Stimulated activated CD4-positive, alpha-beta T cell treated with anti-CD3 and anti-CD28 coated beads, Interleukin-1b, Interleukin-23, amount 100 ng/mL, for 1 hour (primary cell): ENCODE measurements at places on chromosomes 3 and 15.

GRCh38 chr3:161800985-161801559 lies 304.5 kb downstream of the OTOL1 start:
- DNase-seq, result no peak

DNA sequence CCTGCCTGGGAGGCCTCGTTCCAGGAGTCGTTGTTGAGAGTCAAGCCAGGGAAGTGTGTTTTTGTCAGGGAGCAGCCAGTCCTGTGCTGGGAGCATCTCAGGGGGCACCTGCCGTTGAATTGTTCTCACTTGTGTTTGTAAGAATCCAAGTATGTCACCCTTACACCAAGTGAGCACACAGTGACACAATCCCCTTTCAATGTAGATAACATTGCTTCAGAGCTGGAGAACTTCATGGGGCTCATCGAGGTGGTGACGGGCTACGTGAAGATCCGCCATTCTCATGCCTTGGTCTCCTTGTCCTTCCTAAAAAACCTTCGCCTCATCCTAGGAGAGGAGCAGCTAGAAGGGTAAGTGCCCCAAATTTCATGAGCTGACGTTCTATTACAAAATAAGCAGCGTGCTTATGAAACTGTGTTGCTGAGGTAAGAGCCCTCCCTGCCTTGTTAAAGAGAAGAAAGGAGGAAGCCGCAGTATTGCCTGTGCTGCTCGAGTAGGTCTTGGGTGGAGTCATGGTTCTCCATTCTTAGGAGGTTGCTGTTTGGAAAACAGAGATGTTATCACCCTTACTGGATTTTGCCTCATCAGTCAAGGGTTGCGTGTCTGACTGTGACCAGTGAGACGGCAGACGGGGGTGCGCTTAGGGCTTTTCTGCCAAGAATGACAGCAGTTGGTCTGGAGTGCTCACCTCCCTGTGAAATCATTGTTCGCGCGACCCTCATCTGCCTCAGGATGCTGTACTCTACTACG lies 108.1 kb downstream of the PGPEP1L start:
- DNase-seq, result no peak

DNA sequence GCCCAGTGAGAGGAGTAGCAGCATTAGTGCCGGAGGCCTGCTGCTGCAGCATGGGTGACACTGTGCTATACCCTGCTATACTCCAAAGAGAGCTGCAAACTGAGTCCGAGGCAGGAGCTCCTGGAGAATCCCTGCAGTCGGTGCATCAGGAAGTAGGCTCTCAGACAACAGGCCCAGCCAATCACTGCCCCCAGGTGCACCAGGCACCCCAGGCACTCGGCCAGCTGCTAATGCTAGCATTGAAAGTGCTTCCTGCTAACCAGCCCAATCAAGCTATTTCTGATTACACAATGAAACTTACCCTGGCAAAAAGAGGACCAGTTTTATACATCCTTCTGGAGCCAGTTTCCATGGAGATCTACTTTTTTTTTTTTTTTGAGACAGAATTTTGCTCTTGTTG lies 45.6 kb upstream of the IREB2 start:
- no peak for DNase-seq

GRCh38 chr15:89780601-89781000 lies 4.5 kb downstream of the MESP2 start:
- no peak for DNase-seq

GRCh38 chr3:141914311-141914710 lies 37.9 kb downstream of the ATP1B3 start:
- no peak for DNase-seq

DNA sequence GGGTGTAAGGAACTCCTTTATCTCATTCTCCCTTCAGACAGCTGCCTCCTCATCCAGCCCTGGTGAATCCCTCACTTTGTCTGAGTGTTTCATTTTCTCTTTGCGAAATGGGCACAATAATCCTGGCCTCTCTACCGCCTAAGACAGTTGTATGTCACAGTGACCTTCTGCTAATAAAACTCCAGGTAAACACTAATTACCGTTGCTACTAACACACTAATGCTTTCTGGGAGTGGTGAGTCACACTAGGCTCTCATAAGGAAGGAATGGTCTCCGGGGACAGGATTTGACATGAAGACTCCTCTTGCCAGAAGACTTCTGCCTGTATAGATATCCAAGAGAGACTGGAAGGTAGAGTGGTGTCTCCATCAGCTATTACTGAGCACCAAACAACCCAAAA lies 71.7 kb upstream of the SNRK start:
- DNase-seq, result no peak

- DNase-seq, result no peak
Observed at GRCh38 chr3:170359178-170359704, 1.7 kb downstream of the SKIL start.

GRCh38 chr3:53353202-53353601 lies 5.9 kb upstream of the DCP1A start:
- DNase-seq, result no peak

- no peak for DNase-seq
Observed at GRCh38 chr3:105809208-105809888, 59.5 kb downstream of the CBLB start.

GRCh38 chr3:150253622-150254021 lies 154.5 kb upstream of the TSC22D2 start:
- no peak for DNase-seq

- no peak for DNase-seq
Observed at GRCh38 chr15:63035253-63035652, 7.3 kb upstream of the TPM1 start.

- no peak for DNase-seq
Observed at GRCh38 chr3:154224366-154224765, 99.9 kb downstream of the DHX36 start.

DNA sequence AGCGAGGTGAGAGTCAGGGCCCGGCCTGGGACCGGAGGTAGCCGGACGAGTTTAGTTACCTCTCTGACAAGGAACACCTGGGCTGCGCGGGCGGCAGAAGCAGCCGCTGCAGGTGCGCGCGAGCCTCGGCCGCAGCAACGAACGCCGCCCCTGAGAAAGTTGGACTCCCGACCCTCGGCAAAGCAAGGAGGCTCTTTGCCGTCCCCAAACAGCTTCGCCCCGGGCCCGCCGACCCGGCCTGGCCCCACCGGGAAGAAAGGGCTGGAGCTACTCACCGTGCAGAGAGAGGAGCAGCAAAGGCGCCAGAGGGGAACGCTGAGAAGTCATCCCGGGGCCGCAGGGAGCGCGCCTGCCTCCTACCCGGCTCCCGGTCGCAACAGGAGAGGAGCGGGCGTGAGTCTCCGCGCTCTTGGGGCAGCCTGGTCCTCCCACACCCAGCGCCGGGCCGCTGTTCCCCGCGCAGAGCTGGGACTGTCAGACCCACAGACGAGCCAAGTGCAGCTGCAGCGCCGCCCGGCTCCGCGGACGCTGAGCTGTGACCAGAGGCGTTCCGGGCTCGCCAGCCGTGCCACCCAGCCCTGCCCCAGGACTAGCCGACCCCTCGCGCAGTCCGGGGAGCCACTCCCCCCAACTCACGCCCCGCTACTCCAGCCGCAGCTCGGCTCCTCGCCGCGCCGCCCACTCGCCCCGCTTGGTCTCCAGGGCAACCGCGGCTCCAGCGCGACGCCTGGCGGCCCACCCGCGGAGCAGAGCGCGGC lies at the start of gene IGSF11:
Gene IGSF11 (minus strand): TSS at position 591 of the 758 bp plus-strand sequence. CDS start 264 bp downstream, at position 327.
- peak; percentile 61 for DNase-seq

- no peak for DNase-seq
Observed at GRCh38 chr15:66880380-66881155, 178.5 kb downstream of the SMAD6 start.

DNA sequence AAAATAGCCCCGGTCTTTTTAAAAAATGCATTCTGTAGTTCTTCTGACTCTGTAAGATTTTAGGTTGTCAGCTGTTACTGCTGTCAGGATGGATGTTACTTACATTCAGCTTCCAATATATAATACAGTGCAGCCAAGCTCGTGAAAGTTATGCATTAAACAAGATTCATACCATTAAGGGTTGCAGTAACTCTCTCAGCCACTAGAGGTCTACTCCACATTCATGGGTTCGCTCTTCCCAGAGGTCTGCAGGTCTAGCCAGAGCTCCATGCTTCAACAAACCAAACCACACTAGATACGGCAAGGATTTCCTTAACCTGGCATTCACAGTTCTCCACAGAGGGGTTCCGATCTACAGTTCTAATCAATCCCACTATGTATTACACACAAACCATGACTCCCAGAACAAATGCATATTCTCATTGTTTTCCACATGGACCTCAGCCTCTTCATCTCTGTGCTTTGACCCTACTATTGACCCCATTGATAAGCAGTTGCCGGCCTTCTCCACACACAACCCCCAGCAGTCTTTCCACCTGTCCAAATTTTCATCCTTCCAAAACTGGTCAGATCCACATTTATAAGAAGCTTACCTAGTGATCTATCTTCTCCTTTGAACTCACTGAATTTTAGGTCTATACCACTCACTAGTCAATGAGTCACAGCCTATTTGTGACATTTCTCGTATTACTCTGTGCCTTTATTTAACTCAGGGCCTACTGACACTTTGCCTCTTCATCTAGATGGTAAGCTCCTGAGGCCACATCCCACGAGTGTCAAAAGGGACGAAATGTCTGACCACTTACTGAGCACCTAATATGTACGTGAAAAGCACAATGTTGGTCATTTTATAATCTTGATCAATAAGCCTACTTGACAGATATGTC lies 33.7 kb downstream of the RORA start:
- DNase-seq, result no peak

- no peak for DNase-seq
Observed at GRCh38 chr15:90001683-90002427, 731 bp downstream of the ZNF710 start.

GRCh38 chr3:61300006-61300380 lies 48.7 kb upstream of the FHIT start:
- DNase-seq, result no peak

DNA sequence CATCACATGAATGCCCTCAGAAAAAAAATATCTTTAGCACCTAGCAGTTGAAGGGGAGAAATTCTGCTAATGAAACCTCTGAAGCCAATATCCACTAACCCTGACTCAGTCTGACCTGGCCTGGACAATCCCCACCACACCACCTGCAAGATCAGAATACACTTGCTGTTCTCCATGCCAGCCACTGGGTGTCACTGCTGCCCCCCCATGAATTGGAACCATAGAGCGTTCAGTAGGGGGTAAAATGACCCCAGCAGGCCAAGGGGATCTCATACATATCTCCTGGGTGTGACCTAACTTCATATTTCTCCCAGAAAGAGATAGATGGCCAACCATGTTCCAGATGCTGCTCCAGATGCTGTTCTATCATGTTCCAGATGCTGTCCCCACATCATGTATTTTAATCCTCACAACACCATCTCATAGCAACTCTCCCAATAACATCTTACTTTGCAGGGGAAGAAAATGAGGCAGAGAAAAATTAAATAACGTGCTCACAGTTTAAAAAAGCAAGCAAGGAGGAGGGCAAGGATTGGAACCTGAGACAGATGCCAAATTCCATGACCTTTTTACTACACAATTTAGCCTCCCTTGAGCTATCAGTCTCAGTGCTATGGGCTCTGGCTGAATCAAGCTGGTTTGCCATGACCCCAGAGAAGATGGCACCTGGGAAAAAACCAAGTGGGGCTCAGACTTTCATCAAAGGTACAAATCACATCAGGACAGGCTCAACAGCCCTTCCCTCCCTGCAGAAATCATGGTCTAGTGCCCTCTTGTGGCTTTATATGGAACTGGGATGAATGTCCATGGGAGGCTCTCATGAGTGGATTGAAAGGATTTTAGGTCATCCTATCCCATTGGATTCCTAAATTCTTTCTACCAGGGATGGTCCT lies 12.4 kb downstream of the NTRK3 start:
- no peak for DNase-seq

DNA sequence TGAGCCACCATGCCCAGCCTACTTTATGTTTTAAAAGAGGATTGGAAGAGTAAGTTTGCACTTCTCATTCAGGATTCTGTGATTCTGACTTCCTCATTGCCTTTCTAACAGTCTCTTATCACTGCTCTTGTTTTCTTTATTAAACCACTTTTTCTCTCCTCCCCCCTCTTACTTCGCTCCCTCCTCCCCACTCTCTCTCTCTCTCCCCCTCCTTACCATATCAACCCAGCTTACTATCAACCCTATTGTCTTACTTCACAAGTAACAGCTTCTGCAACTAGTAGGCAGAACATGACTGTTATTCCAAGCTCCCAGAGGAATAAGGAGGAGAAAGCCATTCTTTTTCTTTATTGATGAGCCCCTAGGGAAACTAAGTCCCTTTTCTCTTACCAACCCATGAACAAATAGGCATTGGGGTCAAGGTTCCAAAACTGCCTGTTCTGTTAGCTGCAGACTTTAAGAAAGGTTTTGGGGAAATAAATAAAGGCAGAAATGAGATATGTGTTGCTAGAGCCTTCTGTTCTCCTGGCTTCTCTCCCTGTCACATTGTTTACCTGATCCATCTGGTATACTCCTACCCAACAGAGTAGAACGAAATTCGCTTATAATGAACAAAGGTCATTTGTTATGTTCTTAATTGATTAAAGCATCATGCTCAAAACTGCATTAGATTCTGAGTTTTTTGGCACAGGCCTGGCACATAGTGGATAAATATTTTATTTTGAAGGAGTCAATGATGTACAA lies 56.4 kb upstream of the RASGRP1 start:
- DNase-seq, result no peak

DNA sequence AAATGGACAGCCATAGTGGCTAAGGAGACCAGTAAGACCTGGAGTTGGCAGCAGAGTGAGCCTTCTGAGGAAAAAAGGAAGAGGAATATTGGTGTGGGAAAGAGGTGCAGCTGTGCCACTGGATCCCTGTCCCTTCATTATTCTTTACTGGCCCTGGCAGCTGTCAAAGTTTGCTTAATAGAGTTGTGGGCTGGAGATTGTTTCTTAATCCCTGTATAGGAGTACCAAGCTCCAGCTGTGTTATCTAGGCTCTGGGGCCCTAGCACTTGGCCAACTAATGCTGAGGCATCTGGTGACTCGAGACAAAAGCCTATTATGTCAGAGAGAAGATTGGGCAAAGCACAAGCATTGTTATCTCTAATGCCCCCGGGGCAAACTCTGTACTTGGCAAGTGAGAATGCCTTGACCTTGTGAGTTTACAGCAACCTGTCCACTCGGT lies 61.4 kb downstream of the ZNF609 start:
- no peak for DNase-seq

GRCh38 chr3:183038221-183038620 lies 57.9 kb upstream of the DCUN1D1 start:
- no peak for DNase-seq

DNA sequence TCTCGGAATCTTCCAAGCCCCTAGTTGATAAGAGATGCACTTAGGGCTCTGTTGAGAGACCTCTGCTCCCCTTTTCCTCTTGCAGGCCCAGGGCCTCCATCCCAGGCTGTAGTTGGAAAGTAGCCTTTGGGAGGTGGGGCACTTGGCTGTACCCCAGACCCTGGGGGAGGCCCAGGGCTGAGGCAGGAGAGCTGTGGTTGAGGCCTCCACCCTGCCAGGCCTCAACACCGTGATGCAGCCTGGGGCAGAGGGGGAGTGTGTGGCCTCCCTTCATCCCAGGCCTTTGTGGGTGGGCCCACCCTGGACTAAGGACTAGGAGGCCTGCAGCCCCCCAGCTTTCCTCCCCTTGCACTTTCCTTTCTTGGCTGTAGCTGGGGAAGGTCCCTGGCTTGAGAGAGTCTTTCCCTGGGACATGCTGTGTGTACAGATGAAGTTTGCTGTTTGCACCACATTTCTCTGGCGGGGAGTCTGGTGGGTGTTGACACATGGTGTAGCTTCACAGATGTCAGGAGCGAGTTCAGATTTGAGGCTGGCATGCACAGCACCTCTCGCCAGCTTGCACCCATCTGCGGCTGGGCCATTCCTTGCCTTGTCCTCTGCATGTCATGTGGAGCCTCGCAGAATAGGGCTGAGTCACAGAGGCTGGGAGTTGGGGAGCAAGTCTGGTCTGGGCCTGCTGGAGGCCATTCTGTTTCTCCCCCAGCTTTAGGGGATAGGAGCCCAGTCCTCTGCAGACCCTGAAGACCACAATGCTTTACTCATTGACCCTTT lies 13.7 kb downstream of the PLEKHO2 start:
- DNase-seq, result no peak
